ENCODE measurements at places on chromosomes 2 and 18. TPM values are rescaled to one million over a fixed set of nuclear protein-coding genes. Genes with fewer than 3 reads are reported as not detected.
A peak's percentile ranks its signal among the peaks of the same experiment; 100 is the strongest.

The DNPEP gene
- polyA plus RNA-seq: 98.2 TPM

The GPC1 gene
- 2.7 TPM for polyA plus RNA-seq

The ITGB6 gene
- polyA plus RNA-seq: 5.6 TPM

The TGFBRAP1 gene
- polyA plus RNA-seq: 13.9 TPM

The MATN3 gene
- not detected for polyA plus RNA-seq

The GPBAR1 gene
- polyA plus RNA-seq: 1.8 TPM

The CASP10 gene
- 17.9 TPM for polyA plus RNA-seq

DNA sequence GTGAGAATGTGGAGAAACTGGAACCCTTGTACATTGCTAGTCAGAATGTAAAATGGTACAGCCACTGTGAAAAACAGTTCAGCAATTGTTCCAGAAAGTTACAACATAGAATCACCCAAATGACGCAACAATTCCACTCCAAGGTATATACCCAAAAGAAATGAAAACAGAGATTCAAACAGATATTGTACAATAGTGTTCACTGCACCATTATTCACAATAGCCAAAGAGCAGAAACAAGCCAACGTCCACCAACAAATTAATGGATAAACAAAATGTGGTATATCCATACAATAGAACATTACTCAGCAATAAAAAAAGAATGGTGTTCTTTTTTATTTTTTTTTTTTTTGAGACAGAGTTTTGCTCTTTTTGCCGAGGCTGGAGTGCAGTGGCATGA lies 10.9 kb downstream of the CLASP1 start:
- no peak for DNase-seq

DNA sequence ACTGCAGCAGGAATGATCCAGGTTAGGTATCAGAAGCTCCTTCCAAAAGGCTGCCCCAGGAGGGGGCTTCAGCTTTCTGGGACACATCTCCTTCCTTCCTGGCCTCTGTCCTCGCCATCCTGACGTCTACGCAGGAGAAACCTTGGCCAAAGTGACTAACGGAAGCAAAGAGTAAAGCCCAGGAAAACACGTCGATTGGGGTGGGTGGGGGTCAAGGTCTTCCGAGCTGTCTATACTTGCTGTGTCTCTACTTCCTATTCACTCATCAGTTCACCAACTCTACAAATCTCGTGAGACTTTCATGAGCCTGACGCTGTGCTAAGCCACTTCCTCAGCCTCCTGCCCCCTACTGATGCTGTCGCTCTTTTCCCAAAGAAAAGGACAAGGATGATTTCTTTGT lies 212.6 kb downstream of the TNS1 start:
- peak; percentile 25 for DNase-seq

GRCh38 chr2:12979066-12979465 lies 262.3 kb downstream of the TRIB2 start:
- no peak for DNase-seq

DNA sequence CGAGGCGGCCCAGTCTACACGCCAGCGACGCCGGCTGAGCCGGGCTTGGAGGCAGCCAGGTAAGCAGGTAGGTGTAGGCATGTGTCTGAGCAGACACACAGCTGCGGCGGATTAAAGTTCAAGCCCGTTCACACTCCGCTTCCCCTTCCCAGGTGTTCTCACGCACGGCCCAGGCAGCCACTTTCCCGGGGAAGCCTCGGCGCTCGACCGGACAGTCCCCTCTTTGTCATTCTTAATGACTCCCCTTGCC lies 367 bp downstream of the TGFA start:
- DNase-seq: peak; percentile 83

- peak; percentile 73 for DNase-seq
Observed at GRCh38 chr2:160646684-160647444, 153.3 kb upstream of the RBMS1 start.

DNA sequence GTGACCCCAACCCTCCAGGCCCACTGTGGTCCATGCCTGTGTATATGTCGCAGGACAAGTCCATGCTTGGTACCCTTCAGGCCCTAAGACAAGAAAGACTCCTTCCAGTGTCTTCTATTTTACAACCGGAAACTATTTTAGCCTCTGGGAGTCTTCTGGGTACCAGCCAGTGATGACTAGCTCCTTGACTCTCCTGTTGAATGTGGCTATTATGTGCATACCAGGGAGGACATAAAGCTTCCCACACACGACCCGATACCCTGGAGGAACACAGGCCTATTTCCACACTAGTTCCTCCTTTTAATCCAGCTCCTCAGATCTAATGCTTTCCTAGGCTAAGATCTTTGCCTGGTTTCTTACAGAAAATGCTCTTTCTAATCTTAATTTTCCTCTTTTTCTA lies 178.1 kb downstream of the NCKAP5 start:
- DNase-seq: no peak

DNA sequence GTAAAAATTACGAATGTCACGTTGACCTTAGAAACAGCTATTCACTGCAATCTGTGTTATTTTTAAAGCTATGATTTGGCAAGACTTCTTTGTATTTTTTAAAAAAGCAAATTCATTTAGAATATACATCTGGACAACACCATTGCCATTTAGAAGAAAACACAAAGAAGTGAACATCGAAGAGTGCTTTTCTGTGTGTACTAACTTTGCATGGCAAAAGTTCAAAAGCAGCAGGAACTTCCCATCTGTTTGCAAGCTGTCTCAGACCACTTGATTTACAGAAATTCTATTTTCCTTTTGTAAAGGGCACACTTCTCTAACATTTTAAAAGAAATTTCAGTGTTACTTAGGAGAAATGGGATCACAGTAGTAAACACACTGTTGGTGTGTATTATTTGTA lies 145.9 kb downstream of the CALCRL start:
- DNase-seq: no peak

DNA sequence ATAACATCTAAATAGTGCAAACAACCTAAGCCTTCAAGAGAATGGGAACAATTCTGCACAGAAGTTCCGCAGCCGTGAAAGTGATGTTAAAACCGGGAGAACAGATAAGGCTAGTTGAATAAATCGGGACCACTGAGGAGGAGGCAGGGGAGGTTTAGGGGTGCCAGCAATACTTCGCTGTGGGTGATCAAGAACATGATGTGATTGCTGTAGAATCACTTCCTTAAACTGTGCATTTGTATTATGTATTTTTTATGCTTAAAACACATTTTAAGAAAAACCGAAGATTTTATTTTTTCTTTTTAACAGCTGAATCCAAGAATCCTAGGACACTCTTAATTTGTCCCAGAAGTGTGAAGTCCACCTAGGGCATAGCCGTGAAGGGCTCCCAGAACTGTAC lies 33.6 kb downstream of the TTC32 start:
- DNase-seq: no peak

DNA sequence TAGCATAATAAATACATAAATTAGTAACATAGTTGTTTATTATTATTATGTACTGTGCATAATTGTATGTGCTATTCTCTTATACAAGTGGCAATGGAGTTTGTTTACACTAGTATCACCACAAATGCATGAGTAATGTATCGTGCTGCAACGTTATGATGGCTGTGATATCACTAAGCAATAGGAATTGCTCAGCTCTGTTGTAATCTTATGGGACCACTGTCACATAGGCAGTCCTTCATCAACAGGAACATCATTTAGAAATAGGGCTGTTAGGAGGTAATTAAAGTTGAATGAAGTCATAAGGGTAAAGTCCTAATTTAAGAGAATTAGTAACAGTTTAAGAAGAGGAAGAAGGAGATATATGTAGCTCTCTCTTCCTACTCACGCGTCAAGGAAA lies 33.8 kb downstream of the TEX51 start:
- peak; percentile 19 for DNase-seq

DNA sequence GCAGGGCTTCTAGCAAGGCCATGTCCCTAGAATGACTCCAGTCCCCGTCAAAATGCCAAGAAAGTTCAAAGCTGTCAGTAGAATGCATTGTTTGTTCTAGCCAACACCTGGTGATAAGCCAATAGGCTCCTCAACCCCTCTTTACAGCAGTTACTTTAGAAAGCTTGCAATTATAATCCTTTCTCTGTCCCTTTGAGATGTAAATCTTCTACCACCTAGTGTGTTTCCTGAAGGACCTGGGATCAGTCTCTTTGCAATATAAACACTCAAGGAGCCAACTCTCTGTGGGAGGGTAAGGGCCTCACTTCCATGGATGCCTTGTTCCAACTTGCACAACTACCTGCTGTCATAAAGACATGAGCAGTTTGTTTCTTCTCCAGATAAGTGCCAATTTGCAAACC lies 301.8 kb downstream of the NBAS start:
- DNase-seq: peak; percentile 21

DNA sequence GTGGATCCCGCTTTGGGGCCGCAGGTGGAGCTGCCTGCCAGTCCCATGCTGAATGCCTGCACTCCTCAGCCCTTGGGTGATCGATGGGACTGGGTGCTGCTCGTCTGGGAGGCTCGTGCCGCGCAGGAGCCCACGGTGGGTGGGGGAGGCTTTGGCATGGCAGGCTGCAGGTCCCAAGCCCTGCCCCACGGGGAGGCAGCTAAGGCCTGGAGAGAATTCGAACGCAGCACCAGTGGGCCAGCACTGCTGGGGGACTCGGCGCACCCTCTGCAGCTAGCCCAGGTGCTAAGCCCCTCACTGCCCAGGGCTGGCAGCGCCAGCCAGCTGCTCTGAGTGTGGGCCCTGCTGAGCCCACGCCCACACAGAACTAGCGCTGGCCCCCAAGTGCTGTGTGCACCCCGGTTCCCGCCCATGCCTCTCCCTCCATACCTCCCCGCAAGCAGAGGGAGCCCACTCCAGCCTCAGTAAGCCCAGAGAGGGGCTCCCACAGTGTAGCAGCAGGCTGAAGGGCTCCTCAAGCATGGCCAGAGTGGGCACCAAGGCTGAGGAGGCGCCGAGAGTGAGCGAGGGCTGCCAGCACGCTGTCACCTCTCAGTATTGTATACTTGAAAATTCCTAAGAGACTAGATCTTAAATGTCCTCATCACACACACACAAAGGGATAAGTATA lies 1654.2 kb upstream of the SLC39A10 start:
- no peak for DNase-seq

DNA sequence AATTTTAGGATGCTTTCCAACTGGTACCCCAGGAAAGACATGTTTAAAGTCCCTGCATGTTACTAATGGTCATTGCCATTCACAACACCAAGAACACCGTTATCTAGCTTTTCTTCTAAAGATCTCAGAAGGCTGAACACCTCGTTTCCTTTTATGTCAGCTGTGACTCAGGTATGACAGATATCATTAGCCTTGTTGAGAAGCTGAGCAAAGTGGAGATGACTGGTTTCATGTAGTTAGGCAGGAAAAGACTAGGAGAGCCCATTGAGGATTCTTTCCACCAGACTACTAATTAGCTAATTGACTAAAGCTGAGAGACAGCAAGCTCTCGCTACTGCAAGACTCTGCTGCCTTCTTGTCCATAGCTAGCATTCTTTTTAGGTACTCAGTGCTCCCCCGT lies 32.0 kb upstream of the ARL5A start:
- no peak for DNase-seq
